ENCODE measurements at places on chromosomes 16 and 17.

- no peak for DNase-seq
These were observed 1057.7 kb upstream of the EEF2KMT start for GRCh38 chr16:6155271-6155670.

DNA sequence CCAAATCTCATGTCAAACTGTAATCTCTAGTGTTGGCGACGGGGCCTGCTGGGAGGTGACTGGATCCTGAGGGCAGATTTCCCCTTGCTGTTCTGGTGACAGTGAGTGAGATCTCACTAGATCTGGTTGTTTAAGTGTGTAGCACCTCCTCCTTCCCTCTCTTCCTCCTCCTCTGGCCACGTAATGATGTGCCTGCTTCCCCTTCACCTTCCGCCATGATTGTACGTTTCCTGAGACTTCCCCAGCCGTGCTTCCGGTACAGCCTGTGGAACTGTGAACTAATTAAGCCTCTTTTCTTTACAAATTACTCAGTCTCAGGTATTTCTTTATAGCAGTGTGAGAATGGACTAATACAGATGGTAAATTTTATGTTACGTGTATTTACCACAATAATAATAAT, 49.2 kb downstream of the METTL16 start:
- DNase-seq, result no peak

- DNase-seq, result no peak
These were observed 27.9 kb downstream of the OMG start for GRCh38 chr17:31269036-31269577.

- DNase-seq, result no peak
These were observed 16.5 kb upstream of the CLEC3A start for GRCh38 chr16:78005881-78006280.

DNA sequence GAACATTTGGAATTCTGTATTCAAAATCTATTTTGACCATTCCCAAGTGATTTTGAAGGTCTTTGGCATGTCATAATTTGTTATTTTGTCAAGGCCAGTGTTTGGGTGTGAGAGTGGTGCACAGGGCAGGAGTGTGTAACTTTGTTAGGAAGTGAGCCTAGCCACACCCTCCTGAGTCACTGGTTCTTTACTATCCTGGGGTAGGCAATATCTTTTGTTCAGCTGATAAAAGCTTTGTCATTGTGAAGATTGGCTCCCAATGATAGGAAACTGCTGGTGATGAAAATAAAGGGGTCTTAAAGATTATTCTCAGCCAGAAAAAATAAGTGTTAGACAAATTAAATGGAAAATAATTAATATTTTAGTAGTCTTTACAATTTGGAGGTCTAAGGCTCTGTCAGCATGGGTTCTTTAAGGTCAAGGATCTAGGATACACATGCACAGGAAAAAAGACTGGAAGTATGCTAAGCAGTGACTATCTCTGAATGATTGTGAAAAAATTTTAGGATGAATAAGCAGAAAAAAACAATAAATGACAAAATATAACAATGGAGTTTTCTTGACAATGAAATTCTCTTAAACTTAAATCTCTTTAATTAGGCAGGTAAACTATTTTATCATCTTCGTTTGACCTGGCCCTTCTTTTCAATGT, 5.1 kb downstream of the UBN1 start:
- DNase-seq, result no peak

GRCh38 chr16:78852081-78852635, 748.4 kb downstream of the MAF start:
- no peak for DNase-seq

DNA sequence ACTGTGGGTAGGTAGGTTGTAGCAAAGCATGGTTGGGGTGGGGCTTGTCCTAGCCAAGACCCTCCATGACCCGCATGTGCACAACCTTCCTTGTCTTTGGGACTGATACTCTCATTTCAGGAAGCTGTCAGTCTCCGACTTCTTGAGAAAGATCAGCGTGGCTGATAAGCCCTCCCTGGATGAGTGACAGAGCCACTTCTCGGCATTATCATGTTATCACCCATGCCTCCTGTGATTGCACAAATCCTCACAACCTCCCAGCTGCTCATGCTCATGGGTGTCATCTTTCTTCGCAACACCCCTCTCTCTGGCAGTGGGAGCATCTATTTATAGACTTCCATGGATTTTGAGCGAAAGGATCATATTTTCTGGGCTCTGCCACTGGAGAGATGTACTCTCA, 314.2 kb downstream of the FOXL1 start:
- no peak for DNase-seq

DNA sequence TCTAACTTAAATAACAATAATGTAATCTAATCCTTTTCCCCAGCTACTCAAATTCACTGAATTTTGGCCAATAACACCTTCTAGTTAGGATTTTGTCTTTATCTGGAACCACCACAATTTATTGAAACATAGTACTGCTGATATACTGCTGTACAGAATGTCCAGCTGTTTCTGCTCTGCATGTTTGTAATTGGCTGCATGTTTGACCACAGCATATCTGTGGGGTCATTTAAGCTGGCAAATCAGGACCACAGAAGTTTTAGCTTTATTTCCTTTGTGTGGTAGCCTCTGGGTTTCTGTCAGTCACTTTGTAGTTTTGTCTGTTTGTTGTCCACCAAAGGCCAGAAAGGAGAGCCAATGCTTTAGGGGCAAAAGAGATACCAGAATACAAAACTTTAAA, 22.2 kb upstream of the RAB11FIP4 start:
- no peak for DNase-seq

DNA sequence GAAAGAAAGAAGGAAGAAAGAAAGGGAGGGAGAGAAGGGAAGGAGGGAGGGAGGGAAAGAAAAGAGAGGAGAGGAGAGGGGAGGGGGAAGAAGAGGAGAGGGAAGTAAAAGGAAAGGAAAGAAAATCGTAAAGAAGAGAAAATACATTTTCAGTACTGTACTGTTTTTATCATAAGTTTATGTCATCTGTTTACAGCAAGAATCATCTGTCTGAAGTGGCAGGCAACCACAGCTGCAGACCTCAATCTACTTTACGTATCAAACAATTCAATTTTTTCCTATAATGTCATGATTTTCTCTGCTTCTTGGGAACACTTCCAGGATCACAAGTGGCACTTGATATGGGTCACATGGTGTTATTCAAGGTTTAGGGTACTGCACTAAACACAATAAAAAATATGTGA, 58.3 kb downstream of the USP32 start:
- DNase-seq, result no peak

- DNase-seq, result no peak
These were observed 3.9 kb downstream of the CARMIL2 start for GRCh38 chr16:67648764-67649407.

GRCh38 chr16:67856927-67857546, 9.5 kb upstream of the CENPT start:
- DNase-seq, result no peak

GRCh38 chr16:27239906-27240655, 28.5 kb downstream of the NSMCE1 start:
- no peak for DNase-seq

- DNase-seq, result no peak
These were observed 154.5 kb downstream of the PARN start for GRCh38 chr16:14475370-14476139.

DNA sequence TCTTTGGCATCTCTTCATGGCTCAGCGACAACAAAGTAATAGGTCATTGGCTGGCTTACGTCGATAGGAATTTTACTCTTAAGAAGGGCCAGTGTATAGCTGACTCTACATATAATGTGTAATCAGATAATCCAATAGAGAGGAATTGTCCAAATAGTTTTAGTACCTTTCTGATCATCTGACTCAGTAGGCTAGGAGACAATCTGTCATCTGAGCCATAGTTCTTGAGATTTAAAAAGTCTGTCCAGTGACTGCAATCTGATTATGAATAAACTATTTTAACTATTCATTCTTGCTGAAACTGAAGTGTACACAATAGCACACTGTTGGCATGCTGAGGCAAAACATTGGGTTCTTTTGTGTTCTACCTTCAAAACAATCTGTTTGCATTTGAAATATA, 21.4 kb upstream of the NOL11 start:
- DNase-seq, result no peak

DNA sequence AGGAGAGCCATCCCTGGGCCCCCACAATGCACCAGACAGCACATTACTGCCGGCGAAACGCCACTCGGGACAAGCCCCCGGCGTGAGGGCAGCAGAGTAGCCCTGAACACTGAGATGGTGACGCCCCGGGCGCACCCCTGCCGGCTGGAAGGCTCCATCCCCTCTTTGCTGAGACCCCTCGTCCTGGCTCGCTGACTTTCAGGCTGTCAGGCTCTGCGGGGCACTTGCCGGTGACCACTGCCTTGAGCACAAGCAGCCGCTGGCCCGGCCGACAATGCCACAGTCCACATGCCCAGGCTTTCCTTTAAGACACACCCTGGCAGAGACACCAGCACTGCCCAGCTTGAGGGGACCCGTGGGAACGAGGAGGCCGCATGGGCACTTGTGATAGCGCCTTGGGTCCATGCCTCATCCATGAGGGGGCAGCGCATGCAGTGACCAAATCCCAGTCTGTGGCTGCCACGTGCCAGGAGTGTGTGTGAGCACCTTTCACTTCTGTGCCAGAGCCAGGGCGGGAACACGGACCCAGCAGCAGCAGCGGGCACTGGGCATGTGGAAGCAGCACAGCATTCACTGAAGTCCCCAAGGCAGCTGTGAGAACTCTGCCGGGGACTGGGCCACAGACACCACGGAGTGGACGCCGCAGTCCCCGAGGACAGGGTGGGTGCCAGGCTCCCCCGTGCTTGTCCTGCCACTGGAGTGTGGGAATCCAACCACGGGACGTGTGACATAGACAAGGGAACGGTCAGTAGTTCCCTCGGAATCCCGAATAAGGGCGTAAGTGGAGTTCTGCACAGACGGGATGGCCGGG, 24.5 kb downstream of the NDUFAF8 start:
- DNase-seq, result no peak

- no peak for DNase-seq
These were observed 106.3 kb downstream of the PRKCB start for GRCh38 chr16:23941963-23942564.

- no peak for DNase-seq
These were observed 121.9 kb upstream of the PLCG2 start for GRCh38 chr16:81657224-81657623.

GRCh38 chr16:80117556-80118130, 423.1 kb upstream of the DYNLRB2 start:
- DNase-seq, result no peak

DNA sequence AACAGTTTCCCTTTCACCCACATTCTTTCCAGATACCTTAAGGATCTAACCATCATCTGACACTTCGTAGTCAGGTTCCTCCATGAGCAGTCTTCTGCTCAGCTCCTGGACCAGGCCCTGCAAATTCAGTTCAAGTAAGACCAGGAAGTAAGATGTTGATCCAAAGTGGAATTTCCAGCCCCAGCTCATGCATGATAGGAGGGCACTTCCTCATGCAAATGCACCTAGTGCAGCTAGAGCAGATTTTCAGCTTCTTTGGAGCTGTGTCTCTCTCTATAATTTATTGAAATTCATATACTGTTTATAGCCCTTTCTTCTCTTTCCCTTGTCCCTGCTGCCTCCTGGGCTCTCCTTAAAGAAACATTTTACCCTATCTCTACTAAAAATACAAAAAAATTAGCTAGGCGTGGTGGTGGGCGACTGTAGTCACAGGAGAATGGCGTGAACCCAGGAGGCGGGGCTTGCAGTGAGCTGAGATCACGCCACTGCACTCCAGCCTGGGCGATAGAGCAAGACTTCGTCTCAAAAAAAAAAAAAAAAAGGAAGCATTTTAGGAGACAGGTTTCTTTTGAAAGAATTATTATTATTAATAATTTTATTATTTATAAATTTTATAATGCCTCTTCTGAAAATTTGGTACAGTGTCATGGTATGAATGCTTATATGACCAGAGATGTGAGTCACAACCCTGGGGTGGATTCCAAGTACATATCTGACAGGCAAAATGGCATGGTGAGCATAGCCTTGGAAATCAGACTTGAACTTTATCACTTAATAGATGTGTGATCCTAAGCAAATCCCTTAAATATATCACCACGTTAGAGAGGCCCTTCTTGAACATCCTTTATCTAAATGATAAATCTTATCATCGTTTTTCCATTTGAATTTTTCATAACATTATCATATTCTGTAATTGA, 94.3 kb downstream of the SSH2 start:
- no peak for DNase-seq

DNA sequence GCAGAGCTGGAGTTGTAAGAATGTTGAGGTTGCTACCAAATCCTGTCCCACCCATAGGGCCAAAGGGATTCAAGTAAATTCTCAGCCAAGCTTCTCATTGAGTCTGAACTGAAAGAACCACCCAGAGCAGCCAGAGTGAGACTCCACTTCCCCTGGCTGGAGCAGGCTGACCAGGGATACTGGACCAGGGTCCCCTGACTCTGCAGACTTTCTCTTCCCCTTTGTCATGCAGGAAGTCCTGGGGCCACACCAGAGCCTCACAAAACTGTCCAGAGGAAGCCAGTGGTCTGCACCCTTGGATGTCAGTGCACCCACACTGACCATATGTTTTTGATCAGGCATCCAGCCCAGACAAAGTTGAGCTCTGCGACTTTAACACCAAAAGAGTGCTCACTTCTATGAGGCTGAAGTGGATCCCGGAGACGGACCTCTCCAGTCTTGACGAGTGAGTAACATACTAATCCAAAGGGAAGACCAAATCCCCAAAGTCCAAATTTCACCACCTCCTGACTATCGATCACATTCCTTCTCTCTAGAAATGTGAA, 4.1 kb downstream of the NXN start:
- DNase-seq, result no peak

DNA sequence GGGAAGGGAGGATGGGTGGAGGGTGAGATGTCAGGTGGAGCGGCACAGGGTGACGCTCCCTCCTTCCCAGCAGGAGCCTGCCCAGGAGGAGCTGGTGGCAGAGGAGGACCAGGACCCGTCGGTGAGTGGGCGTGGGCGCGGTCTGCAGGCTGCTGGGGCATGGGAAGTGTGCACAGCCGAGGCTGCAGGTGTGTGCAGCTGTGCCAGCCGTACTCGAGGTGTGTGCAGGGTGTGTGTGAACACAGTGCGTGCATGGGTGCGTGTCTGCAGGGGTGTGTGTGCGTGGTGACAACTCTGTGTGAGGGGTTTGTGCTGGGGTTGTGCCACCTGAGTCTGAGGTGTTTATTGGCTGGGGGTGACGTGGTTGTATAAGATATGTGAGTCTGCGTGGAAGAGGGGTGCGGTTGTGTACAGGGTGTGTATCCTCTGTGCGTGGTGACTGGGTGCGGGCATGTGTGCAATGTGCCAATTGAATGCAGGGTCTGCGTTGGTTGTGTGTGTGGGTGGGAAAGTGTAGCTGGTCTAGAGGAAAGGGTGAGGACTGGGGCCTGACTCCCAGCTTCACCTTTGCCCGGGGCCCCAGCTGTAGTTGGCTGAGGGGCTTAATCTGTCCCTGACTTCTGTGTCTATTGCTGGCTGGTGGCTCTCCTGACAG, 670 bp downstream of the TNFSF12 start:
- no peak for DNase-seq

DNA sequence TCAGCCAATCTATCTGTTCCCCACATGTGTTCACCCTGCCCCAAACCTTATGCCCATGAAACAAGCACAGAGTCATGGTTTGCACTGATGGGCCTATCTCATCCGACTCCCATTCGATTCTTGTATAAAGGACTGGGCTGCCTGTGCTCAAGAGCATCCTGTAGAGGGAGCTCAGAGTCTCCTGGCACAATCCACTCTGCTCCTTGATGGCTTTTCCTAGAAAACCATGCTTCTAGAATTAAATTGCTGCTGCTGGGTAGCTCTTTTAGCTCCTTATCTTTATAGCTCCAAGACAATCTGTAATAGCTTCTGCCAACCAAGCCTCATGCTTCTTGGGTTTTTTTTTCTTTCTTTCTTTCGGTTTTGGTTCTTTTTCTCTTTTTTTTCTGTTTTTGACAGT, 9.7 kb downstream of the ZNF19 start:
- DNase-seq, result no peak

- no peak for DNase-seq
These were observed 48.5 kb upstream of the IRF8 start for GRCh38 chr16:85850344-85850880.

- no peak for DNase-seq
These were observed 52.5 kb upstream of the DHX40 start for GRCh38 chr17:59512844-59513385.

All from T-helper 17 cell (primary cell).